ENCODE measurements at places on chromosomes 1 and 21. TPM values are rescaled to one million over a fixed set of nuclear protein-coding genes. Genes with fewer than 3 reads are reported as not detected.

- DNase-seq: no peak
Observed at GRCh38 chr1:54237586-54237985, 37.6 kb downstream of the MRPL37 start.

DNA sequence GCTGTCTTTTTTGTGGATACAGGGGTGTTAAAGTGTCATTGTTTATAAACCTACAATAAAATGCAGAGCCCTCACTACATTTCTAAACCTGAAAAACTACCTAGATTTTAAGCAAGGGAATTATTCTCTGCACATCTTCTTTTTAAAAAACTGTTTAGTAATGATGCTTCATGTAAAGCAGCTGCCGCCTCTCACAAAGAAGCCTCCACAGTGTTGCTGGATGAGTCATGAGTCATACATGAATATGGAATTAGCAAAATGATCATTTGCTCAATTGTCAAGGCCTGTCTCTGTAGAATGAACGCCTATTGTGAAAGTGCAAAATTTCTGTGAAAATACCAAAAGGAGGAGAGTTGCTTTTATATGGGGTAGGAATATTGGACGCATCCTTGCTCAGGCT, 259.5 kb upstream of the CHRM3 start:
- no peak for DNase-seq

DNA sequence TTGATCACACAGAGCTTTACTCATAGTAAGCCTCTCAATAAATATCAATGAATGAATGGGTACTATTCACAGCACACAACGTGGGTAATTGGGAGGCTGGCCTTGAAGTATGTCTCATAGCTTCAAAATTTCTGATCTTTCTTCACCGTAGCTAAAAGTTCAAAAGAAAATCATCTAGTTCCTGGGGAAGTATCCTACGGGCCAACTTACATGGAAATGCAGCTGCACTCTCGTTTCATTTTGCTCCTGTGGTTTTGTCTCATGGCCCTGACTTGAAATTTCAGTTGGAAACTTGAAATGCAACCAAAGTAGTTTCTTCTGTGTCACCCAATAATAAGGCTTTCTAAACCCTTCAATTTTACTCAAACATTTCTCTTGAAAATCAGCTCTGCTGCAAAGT, 76.1 kb upstream of the CNIH3 start:
- no peak for DNase-seq

GRCh38 chr21:42471716-42472330, 24.2 kb downstream of the RSPH1 start:
- no peak for DNase-seq

GRCh38 chr1:92315766-92316599, 17.1 kb downstream of the RPAP2 start:
- no peak for DNase-seq

DNA sequence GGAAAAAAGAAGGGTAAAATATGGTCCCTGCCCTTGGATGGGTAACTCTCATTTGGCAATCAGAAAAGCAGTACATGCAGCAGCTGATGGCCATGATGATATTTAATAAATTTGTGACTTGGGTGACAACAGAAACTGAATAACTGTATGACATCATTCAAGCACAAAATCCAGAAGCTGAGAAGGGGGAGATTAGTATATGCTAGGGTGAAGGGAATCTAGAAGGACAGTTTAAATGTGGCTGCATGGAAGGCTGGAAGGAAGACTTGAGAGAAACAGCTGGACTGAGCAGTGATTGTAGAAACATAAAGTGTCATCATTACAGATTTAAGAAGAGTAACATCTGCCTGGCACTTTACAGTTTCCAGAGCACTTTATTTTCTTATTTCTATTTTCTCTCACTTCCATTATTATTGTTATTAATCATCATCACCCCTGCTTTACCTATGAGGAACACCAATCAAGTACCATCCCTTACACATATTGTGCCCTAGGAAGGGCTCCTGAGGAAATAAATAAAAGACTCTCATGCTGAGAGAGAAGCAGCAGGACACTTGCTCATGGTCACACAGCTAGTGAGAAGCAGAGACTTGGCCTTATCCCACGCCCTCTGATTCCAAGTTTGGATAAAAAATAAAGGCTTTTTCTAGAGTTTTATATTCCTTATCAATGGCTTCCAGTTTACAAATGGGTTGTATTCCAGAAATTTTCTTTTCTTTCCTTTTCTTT, 207.2 kb downstream of the PBX1 start:
- DNase-seq: no peak

GRCh38 chr1:98920441-98921110, 84.1 kb downstream of the PLPPR5 start:
- no peak for DNase-seq

DNA sequence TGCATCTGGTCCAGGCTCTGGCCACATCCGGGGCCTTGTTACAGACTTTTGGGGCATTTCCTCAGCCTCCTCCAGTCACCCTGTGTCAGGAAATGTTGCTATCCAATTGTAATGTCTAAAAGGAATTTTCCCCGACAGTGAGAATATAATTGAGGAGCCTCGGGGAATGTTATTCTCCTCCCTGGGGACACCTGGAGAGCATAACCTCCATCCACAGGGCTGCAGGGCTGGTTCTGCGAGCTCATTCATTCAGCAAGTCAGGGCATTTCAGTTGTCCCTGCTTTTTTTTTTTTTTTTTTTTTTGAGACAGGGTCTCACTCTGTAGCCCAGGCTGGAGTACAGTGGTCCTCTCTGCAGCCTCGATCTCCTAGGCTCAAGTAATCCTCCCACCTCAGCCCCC, 72.6 kb downstream of the MDM4 start:
- no peak for DNase-seq

DNA sequence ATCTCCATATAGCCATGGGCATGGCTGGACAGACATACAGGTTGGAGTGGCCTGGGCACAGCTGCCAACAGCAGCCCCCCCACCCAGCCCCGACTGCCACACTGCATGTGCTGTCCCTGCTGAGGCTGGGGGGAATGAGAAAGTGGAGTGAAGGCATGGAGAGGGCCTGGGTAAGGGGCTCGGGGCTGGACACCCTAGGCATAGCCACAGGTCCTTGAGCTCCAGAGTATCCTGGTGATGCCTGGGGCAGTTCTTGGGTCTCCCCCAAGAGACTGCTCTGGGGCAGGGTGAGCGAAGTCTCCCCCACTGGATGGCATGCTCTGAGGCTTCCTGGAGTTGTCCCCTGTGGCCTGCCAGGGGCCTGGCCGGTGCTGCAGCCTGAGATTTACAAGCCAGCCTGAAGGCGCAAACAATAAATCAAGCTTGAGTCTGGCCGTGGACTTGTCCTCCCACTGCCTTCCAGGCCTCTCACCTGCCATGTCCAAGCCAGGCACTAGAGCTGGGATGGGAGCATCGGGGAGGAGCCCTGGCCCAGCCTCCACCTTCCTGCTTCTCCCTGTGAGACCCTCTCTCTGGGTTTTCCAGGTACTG, 53.6 kb downstream of the FOXO6 start:
- DNase-seq: no peak

DNA sequence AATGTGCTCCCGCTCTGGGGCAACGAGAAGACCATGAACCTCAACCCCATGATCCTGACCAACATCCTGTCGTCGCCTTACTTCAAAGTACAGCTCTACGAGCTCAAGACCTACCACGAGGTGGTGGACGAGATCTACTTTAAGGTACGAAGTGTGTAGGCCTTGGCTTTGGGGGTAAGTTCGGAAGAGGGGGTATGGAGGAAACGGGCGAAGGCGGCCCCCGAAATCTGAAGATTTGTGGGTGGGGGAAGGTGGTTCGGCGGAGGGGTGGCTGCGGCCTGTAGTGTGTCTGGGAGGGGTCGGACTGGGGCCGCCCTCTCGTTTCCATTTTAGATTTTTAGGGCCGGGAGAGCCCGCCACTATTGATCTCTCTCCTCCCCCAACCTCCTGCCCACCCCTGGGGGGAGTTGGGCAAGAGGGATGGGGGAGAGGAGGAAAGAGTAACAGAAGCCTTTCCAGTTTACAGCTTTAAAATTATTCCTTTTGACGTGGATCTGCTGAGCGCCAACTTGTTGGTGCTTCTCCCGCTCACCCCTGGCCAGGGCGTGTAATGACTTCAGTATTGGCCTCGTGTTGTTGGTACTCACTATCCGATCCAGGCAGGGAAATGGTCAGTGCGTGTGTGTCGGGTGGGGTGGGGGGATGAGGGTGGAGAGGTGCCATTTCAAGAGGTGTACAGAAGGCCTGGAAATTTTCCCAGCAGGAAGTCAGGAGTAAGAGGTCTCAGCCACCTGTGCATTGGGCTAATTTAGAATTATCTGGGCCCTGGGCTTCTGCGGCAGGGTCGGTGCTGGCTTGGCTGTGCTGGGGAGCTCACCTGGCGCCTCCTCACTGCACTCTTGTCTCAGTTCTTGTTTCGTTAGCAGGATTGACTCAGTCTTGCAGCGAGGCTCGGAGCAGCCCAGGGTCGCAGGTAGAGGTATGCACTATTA, 880 bp downstream of the PRPF38B start:
- DNase-seq: no peak

- DNase-seq: peak; percentile 57
Observed at GRCh38 chr1:29354511-29355098, 118.3 kb downstream of the PTPRU start.

DNA sequence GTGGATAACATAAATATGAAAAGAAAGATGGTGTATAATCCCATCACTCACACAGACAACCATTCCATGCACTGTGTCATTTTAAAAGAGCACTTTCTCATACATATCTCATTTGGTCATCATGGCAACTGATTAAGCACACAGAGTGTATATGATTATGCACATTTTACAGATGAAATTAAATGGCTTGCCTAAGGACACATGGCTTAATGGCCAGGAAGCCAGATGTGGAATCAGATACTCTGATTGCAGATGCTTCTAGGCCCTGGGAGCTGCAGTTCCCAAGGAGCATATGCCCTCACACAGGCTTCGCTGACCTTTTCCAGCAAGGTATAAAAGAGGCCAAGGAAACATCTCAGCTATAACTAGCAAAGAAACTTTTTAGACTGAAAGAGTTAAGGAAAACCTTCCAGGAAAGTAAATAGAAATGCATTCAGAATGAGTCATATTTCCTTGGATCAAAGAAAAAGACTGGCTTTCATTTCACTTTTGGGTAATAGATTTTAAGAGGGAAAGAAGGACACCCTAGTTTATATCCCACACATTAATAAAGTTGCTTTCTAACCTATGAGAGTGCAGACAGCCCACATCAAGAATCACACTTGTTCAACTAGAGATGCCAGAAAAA, 19.6 kb upstream of the FAM89A start:
- DNase-seq: no peak

TNFRSF8 gene
- not detected for total RNA-seq

- no peak for DNase-seq
Observed at GRCh38 chr1:56531624-56532349, 47.6 kb downstream of the PLPP3 start.

DNA sequence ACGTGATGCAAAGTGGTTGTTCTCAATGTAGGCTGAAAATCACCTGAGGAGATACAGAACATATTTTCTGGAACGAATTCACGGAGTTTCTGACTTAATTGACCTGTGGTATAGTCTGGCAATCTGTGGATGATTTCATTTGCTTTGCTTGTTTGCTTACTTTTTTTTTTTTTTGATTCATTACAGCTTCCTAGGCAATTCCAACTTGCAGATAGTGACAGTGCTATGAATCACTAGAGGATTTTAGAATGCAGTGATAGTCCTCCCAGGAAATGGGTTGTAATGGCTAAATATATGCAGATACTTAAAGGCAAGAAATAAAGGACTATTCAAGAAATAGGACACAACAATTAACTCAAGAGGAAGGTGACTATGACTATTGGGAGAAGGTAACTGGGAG, 1378.1 kb upstream of the PRMT6 start:
- DNase-seq: no peak

DNA sequence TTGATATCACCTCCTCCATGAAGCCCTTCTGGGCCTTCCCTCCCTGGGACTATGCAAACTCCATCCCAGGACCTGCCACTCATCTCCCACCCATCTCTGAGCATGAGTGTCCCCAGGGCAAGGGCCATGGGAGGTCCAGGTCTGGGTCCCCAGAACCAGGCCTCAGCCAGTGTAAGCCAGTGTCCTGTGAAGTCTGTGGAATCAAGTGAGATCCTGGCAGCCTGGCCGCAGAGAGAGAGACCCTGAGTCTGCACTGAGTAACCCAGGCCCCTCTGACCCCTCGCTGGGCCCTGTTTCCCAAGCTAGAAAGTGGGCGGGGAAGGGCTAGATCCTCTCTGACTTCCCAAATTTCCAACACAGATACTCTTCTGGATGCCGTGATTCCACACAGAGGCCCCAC, 132.7 kb downstream of the DMRTB1 start:
- no peak for DNase-seq

DNA sequence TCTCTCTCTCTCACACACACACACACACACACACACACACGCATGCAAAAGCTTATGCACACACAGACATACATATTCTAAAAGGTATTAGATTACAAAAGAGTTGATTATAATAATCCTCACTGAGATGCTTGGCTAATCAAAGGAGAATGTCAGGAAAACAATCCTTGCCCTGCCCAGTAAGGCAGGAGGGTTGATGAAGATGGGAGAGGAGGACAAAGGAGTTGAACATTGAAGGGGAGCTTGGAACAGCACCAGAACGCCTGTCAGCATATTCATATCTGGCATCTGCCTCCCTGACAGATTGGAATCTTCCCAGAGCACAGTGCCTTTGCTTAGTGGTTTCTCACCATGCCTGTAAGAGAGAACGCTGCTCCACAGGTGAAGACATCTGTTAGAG, 68.6 kb upstream of the PALMD start:
- DNase-seq: no peak

DNA sequence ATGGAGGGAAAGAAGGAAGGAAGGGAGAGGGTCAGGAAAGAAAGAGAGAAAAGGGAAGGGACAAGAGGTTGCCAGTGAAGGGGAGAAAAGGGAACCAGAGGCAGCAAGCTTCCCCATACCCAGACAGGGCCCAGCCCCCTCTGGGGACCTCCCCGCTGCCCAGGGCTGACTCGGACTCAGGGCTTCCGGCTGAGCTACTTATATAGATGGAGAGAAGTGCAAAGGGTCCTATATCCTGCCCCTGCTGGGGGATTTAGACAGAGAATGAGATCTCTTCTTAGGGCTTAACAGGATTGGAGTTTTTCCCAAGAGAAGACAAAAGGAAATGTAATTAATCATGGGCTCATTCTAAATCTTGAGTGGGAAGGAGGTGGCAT, at the start of gene ETV3L:
ETV3L (minus strand) TSS at position 176 of the 377 bp plus-strand sequence. CDS start 285 bp downstream, outside the sequence.
- no peak for DNase-seq

HAPLN2 gene
- total RNA-seq: not detected

GBP6 gene
- not detected for total RNA-seq

- no peak for DNase-seq
Observed at GRCh38 chr1:27152829-27153548, 1.9 kb downstream of the SLC9A1 start.

YBX1 gene
- total RNA-seq: 529 TPM

- no peak for DNase-seq
Observed at GRCh38 chr1:180560868-180561600, 2.3 kb downstream of the OVAAL start.

DNA sequence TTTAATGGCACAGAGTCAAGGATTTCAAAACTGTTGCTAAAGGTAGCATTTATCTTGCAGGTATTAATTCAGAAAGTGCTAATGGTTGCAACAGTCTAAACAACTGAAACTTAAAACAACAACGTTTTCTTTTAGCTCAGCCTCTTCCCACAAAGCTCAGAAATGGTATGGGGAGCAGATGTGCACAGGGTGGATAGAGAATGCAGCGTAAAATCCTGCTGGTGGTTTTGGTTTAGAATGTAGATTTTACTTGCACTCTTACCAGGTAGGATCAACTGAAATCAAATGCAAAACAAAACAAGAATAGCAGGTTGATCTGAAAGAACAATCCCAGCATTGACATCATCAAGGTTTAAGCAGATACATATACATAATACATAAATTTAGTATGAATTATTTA, 3.8 kb upstream of the LRRC8C start:
- DNase-seq: no peak

Measured in osteocyte (in vitro differentiated cells).